ENCODE measurements at places on chromosomes 13 and 19.

DNA sequence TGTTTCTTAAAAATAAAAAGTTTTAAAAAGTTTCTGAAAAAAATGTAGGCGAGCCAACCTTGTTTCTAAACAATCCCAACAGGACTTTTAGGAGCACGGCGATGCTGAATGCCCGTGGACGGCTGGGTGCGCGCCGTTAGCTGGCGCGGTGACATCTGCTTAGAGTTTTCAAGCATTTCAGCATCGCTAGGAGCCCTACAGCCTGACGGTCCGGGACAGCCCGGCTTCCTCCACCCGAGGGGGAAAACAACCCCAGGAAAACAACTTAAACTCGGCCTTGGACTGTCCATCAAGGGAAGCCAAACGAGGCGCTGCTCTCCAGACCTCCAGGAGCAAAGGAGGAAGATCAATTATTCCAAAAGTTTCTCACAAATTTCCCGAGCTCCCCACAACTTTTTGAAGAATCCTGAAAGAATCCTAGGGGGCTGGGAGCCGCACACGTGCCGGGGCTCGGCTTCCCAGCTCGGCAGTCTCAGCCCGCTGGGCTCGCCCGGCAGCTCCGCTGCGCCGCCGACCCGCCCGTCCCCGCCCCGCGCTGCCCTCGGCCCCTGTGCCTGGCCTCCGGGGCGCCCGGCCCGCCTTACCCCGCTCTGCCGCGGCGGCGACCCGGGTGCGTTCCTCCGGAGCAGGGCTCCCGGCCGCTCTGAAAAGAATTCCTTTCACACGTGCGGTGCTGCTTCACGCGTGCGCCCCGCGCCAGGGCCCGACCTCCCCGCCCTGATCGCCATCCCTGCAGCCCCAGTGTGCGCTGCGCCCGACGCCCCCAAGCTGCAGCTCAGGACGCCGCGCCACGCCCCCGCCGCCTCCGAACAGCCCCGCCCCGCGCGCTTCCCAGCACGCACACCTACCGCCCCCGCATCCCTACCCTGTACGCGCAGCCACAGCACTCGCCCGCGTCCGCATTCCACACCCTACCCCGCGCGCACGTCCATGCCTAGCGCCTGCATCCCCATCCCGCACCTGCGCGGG is at the start of gene GJA3:
Gene GJA3, minus strand, starts transcription at position 747 of the 969 bp plus-strand sequence. CDS start 17,764 bp downstream, outside the sequence.
- peak; percentile 36 for DNase-seq

- DNase-seq = no peak
Measured at GRCh38 chr13:30841154-30841553, 64.9 kb upstream of the MEDAG start.

DNA sequence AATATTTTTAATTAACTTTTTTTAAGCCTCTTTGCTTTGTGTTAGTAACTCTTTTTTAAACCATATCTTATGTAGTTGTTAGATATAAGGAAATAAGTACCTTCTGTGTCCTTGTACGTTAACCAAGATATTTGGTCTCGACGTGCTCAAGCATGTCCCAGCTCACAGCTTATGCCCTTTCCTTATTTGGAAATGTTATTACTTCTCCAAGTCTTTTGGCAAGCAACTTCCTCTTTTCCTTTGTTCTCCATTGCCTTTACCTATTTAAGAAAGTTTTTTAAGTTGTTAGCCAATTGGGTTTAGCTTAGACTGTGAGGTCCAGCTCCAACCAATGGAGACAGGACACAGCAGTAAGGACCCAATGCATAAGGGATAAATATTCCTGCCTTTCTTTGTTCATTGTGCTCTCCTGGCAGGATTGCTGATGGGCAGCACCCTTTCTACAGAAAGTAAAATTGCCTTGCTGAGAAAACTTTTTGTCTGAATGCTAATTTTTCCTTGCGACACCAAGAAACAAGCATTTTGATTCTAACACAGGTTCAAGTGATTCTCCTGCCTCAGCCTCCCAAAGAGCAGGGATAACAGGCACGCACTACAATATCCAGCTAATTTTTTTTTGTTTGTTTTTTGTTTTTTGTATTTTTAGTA is 5.2 kb downstream of the DKKL1 start:
- DNase-seq = no peak

- no peak for DNase-seq
Measured at GRCh38 chr13:48492096-48492440, 40.8 kb downstream of the RCBTB2 start.

- DNase-seq = no peak
Measured at GRCh38 chr13:99722931-99723330, 221.7 kb downstream of the TM9SF2 start.

- no peak for DNase-seq
Measured at GRCh38 chr19:46733690-46734292, 12.1 kb upstream of the FKRP start.

- DNase-seq = no peak
Measured at GRCh38 chr13:38575427-38575826, 111.5 kb upstream of the FREM2 start.

DNA sequence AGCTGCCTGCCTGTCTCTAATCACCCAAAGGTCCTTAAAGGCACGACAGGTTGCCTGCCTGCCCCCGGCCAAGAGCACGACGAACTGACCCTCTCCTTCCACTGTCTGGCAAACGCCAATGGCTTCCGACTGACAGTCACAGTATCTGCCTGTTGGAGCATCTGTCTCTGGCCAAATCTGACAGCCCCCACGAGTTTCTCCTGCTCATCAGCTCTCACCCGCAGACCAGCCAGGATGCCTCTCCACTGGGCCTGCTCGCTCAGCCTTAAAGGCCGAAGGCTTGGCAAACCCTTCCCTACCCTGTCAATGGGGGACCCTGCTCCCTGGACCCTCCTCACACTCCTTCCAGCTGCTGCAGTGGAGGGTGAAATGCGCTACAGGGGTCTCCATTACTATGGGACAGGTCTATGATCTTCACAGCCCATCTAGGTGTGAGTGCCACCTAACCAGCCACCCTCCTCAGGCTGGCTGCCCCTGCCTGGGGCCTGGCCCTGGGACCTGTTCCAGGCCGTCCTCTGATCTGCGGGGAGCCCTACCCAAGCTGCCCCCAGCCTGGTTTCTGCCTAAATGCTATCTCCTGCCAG is 932 bp downstream of the FAM83E start:
- no peak for DNase-seq

- DNase-seq = no peak
Measured at GRCh38 chr19:5969476-5969875, 8.5 kb downstream of the RANBP3 start.

DNA sequence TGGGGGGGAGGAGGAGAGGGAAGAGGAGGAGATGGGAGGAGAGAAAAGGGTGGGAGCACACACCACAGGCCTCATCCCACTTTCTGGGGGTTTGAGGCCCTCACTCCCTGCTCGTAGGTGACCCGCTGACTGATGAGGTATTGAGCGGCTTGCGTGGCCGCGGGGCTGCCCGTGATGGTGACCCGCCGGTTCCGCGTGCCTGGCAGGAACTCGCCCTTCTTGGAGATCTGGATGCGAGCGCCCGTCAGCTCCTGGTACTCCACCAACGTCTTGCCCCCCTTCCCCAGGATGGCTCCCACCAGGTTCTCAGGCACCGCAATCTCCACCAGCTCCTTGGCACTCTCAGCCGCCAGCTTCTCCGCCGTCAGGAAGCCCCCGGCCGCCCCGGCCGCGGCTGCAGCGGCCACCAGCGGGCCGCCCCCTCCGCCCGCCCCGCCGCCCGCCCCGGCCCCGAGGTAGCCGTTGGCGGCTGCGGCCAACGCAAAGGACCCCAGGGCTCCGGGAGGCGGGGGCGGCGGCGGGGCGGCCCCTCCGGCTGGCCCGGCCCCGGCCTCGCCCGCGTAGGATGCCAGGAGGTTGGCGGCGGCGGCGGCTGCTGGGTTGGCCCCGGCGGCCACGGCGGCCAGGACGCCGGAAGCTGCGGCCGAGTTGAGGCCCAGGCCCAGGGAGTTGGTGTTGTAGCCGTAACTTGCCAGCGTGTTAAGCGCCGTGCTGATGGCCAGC is 25.4 kb upstream of the NANOS2 start:
- DNase-seq = no peak

DNA sequence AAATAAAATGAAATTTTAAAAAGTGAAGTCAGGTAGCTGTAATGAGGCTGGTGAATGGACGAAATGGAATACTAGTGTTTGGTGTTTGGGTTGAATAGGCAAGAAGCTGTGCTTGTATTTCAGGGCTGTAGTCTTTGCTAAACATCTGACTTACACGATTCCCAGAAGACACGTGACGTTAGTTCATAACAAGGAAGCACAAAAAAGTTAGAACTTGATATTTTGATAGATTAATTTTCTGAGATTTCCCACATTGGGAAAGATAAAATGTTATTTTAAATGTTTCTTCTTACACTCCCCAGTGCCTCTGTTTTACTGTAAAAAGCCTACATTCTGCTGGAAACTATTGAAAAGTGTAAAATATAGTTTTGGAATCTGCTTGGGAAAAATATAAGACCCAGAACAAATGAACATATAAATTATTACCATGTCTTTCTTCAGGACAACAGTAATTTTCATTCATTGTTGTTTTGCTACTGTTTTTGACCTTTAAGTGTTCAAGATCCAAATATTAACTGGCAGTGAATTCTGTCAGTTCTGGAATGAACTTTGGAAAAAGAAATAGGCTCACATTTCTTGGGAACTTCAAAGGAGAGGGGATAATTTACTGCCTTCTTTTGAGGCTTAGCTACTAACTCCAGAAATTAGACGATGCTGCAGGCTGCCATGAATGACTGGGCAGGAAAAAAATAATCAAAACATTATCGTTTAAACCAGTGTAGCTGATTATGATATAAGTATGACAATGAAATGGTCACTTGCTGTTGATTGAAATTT is 241.3 kb downstream of the SLITRK6 start:
- DNase-seq = no peak

DNA sequence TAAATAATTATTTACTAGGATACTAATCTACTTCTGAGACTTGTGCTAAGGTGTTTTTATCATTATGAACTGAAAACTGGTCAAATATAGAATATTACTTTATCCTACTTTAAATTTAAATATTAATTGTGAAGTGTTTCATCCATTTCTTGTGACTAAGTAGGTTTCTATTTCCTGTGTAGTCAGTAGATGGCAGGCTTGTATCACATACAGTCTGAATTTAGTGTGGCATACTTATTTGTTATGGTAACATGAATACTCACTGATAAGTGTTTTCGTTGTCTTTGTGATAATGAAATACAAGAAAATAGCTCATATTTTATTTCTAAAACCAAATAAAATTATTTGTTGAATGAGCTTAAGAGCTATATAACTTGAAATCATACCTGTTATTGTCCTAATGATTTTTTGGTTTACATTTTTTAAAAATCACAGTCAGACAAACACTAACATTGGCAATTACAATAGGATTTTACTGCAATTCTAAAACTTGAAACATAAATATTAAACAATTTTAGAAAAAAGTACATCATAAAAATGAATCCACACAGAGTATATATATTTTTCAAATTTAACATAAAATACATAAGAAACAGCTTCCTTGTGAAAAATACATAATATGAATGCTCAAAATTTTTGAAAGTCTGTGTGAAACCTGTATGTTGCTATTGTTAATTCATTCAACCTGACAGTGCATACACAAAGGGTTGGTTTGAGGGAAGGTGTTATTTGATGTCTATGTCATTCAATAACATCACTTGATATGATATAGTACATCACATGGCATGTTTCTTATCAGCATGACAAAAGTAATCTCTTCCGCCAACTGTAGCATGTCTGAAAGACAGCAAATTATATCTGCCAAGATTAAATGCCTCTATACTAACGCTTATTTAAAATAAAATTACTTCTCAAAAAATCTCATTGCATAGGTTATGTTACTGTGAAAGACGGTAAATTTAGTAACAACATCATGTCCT is 904.8 kb upstream of the PCDH20 start:
- no peak for DNase-seq

- DNase-seq = no peak
Measured at GRCh38 chr13:51000571-51001260, 91.1 kb downstream of the RNASEH2B start.

- peak; percentile 66 for DNase-seq
Measured at GRCh38 chr19:49391581-49392399, 3.7 kb downstream of the KASH5 start.

DNA sequence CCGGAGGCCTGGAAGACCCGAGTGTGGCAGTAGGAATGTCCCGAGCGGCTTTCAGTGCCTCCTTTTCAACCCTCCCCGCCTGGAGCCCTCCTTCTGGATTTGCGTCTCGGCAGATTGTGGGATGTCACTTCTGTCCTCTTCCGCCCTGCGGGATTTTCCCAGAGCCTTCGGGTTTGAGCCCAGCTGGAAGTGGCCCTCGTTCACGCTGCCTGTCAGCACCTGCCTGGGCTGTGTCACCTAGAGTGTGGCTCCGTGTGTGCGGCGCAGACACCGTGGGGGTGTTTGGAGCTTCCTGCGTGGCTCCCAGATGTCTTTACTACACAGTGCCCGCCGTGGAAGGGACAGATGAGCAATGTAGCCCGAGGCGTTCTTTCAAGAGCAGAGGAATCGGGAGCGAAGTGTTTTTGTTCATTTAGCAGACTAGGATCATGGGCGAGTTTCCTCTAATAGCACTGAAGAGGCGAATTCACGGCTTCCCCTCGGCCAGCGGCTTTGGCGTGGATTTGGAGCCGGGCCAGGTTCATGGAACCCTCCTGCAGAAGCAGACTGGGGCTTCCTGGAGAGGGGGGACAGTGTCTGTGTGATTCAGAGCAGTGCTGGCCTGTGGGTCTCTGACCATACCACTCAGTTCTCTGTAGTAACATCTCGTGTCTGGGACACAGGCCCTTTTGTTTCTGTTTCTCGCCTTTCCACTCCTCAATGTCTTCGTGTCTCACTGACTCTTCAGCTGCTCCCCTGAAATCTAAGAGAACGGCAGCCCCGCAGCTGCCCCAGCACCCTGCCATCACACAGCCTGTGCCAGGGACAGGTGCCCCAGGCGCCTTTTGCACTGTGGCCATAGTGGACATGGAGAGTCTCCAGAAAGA is 68.0 kb downstream of the KDM4B start:
- no peak for DNase-seq

GRCh38 chr13:90640976-90641375 is 706.5 kb upstream of the MIR17HG start:
- no peak for DNase-seq

GRCh38 chr13:53124623-53125022 is 96.0 kb downstream of the OLFM4 start:
- no peak for DNase-seq

DNA sequence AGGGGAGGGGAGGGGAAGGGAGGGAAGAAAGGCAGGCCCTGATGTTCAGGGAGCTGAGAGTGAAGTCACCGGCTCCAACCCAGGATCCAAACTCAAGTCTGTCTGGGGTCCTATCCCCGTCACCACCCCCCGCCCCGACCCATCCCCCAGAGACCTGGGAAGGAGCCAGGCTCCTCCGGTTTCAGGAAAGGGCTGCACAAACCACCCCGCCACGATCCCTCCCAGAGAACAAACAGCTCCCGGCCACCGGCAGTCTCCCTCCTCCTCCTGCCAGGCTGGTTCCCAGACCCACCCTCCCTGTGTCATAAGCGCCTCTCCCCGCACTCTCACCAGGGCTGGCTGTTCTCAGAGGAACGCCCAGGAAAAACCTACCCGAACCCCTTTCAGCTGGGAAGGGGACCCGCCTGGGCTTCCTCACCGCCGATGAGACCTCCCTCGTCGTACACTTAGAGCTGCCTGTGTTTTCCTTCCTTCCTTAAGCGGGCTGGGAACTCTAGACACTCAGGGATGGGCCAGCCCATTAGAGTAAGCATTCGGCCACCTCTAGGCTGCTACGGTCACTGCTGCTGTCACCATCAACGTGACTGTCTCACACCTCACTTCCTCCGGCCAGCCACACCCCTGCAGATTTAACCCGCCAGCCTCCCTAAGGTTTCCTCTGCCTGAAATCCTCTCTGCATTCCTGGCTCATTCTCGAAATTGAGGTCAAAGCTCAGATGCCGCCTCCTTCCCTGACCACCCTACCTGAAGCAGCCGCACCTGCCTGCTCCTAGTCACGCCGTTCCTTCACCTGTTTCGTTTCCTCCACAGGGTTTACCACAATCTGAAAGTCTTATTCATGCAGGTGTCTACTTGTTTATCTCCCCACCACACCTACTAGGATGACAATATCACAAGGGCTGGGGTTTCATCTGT is 6.3 kb upstream of the RDH13 start:
- DNase-seq = no peak

All from activated CD4-positive, alpha-beta T cell treated with anti-CD3 and anti-CD28 coated beads for 24 hours (primary cell).